ENCODE measurements at places on chromosomes 7 and 10.

- no peak for DNase-seq
Measured at GRCh38 chr7:158186864-158187693, 400.5 kb downstream of the PTPRN2 start.

GRCh38 chr10:6200734-6201515, 1.8 kb upstream of the PFKFB3 start:
- DNase-seq: peak; percentile 52

- no peak for DNase-seq
Measured at GRCh38 chr7:31564661-31565060, 50.8 kb downstream of the ITPRID1 start.

DNA sequence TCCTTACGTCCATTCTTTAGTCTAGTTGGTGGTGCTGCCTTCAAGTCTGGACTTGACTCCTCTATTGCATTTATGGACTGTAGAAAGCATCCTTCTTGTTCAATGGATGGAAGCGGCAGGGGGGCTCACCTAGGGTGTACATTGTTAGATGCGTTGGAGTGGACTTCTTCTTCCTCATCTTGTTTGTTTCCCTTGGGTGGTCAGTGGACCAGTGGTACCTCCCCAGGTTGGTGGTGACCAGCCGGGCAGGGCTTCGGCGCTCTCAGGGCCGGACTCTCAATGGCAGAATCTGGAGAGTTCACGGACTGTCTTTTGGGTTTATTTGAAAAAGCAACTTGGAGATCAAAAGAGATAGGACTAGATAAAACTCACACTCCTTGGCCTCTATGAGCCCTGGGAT, 6.2 kb upstream of the BTBD16 start:
- no peak for DNase-seq

DNA sequence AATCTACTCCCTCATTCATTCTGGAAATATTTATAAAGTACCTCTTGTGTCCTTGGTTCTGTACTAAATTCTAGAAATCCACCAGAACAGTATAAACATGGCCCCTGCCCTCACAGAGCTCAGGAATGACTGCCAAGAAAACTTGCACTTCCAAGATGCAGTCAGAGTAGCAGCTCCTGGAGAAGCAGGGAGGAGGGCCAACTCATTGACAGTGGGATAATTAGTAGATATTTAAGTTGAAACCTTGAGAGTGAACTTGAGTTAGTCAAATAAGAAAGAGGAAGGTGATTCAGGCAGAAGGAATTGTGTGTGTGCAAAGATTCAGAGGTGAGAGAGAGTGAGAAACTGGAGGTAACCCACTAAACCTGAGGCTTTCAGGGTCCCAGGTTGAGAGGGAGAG, 182.2 kb upstream of the INHBA start:
- no peak for DNase-seq

GRCh38 chr7:102917436-102918353, 4.9 kb downstream of the LRRC17 start:
- DNase-seq: no peak

- no peak for DNase-seq
Measured at GRCh38 chr7:77327067-77327931, 88.8 kb downstream of the GSAP start.

- DNase-seq: no peak
Measured at GRCh38 chr7:33639552-33640197, 265.7 kb upstream of the BMPER start.

DNA sequence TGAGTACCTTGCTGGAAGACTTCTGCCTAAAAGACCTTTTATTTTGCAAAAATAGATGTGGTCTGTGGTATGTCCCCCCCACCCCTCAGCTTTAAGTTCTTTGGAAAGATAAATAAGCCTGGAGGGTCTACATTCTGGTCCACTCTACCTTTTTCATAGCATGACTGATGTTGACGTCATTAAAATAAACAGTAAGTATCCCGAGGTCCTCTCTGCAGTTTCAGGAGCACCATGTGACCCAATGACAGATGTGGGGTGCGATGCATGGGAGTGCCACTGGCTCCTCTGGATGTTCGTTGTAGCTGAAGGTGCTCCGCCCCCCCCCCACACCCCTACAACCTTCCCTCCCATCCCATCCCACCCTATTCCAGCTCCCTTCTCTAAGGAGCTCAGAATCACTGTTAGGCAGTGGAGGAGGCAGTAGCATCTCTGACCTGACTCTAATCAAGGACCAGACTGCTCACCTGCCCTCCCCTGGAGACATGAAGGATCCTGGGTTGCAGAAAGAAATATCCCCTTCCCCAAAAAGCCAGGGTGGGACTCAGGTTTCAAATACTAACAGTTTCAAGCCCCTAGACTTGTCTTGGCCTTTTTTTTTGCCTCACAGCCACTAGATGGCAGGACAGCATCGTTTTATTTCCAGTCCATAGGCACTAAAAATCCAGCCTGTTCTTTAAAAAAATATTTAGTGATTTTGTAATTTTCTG, 25.1 kb downstream of the CASP7 start:
- DNase-seq: peak; percentile 22

GRCh38 chr10:113053881-113054280, 103.8 kb downstream of the TCF7L2 start:
- no peak for DNase-seq

GRCh38 chr7:14425559-14425958, 436.1 kb upstream of the ETV1 start:
- no peak for DNase-seq

- DNase-seq: no peak
Measured at GRCh38 chr10:47457528-47457820, 26.4 kb downstream of the ANXA8 start.

DNA sequence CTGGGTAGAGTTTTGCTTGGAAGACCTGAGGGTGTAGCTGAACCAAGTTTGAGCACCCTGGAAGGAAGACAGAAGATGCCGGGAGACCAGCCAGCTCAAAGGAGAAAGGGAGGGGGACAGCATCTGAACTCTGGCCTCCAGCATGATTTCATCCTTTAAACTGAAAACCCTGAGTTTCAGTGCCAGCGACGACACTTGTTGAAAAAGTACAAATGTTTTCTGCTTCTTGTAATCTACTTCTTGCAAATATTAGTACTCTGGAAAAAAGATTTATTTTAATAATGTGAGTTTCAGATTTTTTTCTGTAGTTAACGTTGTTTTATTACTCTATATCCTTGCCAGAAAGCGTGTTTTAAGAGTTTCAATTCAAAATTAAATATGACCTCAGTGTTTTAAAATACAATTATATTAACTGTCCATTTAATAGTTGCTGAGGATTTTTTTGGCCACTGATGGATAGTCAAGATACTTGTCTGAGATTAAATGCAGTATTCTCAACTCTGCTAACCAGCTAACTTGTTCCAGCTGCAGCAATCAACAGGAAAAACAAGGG, 227.7 kb downstream of the MGMT start:
- DNase-seq: no peak

GRCh38 chr10:33335551-33335800, 1.0 kb upstream of the NRP1 start:
- no peak for DNase-seq

GRCh38 chr10:100776671-100777070, 31.3 kb downstream of the PAX2 start:
- no peak for DNase-seq

DNA sequence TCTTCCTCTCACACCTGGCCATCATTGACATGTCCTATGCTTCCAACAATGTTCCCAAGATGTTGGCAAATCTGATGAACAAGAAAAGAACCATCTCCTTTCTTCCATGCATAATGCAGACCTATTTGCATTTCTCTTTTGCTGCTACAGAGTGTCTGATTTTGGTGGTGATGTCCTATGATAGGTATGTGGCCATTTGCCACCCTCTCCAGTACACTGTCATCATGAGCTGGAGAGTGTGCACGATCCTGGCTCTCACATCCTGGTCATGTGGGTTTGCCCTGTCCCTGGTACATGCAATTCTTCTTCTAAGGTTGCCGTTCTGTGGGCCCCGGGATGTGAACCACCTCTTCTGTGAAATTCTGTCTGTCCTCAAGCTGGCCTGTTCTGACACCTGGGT, 19.2 kb downstream of the OR2A14 start:
- DNase-seq: no peak

DNA sequence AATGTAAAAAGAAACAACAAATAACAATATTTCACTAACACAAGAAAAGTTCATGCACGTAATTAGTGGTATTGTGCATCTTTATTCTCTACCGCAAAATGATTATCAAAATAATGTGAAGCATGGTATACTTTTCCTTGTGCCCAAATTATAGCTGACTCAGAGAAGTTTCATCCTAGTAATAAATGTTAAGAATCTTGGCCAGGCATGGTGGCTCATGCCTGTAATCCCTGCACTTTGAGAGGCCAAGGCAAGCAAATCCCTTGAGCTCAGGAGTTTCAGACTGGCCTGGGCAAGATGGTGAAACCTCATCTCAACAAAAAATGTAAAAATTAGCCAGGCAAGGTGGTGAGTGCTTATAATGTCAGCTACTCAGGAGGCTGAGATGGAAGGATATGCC, 105.0 kb downstream of the KMT2C start:
- no peak for DNase-seq

- DNase-seq: no peak
Measured at GRCh38 chr7:38477333-38477732, 153.8 kb downstream of the AMPH start.

DNA sequence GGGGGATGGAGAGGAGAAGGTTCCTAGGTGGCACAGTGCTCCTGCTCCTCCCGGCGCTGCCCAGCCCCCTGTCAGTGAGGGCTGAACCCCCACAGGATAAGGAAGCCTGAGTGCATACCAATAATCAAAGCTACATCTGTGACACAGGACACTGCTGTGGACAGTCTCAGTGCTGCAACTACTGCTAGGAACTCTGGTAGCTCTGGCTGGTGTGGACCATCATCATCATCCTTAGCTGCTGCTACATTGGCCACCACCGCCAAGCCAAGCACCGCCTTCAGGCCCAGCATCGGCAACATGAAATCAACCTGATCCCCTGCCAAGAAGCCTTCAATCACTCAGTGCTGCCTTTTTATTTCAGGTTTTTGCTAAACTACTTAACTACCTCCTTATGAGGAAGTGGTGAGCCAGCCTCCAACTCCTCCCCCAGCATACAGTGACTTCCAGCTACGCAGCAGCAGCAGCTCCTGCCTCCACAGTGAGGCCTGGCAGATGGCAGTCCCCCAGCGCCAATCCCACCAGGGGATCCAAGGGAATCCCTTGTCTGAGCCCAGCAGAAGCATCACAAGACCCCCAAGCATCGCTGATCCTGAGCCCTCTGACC, 32.1 kb upstream of the SLC26A4 start:
- DNase-seq: no peak

DNA sequence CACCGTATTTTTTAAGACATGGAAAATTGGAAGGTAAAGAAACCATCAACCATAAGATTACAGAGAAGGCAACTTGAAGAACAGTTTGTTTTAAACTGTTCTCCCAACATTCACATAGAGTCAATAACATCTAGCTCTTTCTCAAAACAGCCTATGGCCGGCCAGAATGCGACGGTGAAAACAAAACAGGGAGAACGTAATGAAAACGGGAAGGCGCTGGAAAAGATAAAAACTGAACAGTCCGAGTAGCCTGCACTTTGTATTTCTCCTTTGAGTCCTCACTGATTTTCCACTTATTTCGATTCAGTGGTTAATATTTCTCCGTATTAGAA, 637 bp downstream of the MICU1 start:
- no peak for DNase-seq

DNA sequence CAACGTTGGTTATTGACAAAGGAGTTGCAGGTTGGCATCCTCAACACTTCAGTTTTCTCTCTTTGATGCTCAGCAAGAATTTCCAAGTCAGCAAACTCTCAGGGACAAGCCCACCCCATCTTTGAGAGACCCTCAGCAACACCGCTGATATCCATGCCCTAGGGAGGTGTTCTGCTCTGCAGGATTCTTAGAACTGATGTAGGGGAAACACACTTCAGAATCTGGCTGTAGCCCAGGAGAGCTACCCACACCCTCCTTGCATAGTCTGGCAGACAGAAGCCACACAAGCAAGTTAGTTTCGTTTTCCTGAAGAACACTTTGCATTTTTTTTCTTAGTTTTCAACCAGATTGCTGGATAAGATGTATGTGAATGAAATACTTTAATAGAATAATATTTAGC, 822 bp downstream of the SAMD9L start:
- peak; percentile 35 for DNase-seq

DNA sequence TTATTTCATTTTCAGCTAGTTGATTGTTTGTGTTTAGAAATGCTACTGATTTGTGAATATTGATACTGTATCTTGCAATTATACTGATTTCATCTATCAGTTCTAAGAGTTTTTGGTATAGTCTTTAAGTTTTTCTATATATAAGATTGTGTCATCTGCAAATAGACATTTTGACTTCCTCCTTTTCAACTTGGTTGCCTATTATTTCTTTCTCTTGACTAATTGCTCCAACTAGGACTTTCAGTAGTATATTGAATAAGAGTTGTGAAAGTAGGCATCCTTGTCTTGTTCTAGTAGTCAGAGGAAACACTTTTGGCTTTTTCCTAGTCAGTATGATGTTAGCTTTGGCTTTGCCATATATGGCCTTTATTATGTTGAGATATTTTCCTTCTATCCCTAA, 20.4 kb downstream of the PHTF2 start:
- no peak for DNase-seq

GRCh38 chr7:79282070-79282694, 171.3 kb downstream of the MAGI2 start:
- DNase-seq: no peak

DNA sequence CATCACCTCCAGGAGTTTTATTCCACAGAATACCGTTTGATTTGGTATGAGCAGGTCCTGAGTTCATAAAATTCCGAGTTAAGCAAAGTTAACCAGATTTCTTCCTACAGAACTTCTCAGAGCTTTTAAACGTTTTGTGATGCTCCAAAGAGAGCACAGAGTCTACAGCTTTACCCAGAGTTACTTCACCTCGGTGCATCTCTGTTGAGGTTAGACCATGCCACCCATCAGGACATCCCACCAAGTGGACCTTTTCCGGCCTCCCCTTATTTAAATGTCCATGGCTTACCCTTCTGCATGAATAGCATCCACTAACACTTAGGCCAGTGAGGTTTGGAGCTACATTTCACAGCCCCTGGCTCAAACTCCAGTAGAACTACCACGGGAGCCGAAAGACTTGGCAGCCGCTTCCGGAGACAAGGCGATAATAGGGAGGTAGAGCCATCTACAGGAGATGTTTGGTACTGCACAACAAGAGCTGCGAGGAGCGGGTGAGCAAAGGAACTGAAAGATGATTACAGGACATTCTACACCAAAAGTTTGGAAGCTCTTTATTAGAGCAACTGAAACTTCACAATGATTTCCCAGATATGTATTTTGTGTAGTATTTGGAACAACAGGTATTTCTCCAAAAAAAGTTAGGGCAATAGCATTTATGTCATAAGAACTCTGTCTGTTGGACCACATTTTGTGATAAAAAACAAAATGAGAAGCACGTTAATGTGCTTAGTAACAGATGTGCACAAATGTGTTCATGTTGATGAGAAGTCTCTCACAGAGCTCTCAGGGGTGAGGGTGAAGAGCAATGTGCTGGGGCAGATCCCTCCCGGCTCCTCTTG, 174.7 kb downstream of the HERPUD2 start:
- peak; percentile 52 for DNase-seq

- no peak for DNase-seq
Measured at GRCh38 chr10:227014-227413, 91.8 kb downstream of the ZMYND11 start.

Data from stimulated activated CD4-positive, alpha-beta T cell treated with anti-CD3 and anti-CD28 coated beads, Interleukin-2, amount 100 ng/mL, for 24 hours (primary cell).